Urinary bladder (tissue), 4 donors: ENCODE measurements at places on chromosomes 2 and 18. TPM values are rescaled to one million over a fixed set of nuclear protein-coding genes. Genes with fewer than 3 reads are reported as not detected.

STAT4 gene
- 0.80 TPM for polyA plus RNA-seq

FBXO48 gene
- polyA plus RNA-seq = 0.68 TPM

FBXO41 gene
- 1.0 TPM for polyA plus RNA-seq

CTDP1 gene
- polyA plus RNA-seq = 16.0 TPM

PARD3B gene
- polyA plus RNA-seq = 9.1 TPM

RUFY4 gene
- 0.09 TPM for polyA plus RNA-seq
